ENCODE measurements at places on chromosomes 12 and 14.

- DNase-seq: no peak
These were observed 276.1 kb downstream of the ALG10 start for GRCh38 chr12:34298176-34298970.

GRCh38 chr12:34395056-34396005 lies 373.0 kb downstream of the ALG10 start:
- DNase-seq: no peak

DNA sequence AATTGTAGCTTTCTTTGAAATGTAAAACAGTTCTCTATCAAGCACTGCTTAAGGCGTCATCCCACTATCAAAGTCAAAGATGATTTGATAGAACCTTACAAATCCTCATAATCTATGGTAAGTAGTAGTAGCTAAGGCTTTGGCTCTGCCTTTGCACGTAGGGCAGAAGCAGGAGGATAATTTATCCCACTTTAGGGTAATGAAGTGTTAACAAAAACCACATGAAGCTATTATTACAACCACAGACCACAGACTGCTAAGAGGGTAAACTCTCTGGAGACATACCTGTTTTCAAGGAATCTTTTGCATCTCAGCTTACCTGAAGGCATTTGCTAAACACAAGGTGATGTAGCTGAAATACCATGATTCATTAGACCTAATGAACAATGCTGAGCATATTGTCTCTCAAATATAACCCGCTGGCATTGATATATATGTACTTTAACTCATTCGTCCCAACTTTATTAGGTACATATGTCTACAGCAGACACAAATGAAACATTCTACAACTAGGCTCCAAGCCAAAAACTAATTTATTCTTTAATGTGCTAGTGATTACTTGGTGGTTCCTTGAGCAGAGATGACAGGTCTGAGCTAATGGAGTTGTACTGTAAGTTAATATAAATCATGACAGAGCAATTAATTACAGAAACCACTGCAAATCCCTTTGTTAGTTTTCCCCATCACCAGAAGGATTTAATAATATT lies 368.8 kb downstream of the ETNK1 start:
- DNase-seq: no peak

GRCh38 chr14:24397639-24398292 lies 1.0 kb upstream of the NYNRIN start:
- no peak for DNase-seq

DNA sequence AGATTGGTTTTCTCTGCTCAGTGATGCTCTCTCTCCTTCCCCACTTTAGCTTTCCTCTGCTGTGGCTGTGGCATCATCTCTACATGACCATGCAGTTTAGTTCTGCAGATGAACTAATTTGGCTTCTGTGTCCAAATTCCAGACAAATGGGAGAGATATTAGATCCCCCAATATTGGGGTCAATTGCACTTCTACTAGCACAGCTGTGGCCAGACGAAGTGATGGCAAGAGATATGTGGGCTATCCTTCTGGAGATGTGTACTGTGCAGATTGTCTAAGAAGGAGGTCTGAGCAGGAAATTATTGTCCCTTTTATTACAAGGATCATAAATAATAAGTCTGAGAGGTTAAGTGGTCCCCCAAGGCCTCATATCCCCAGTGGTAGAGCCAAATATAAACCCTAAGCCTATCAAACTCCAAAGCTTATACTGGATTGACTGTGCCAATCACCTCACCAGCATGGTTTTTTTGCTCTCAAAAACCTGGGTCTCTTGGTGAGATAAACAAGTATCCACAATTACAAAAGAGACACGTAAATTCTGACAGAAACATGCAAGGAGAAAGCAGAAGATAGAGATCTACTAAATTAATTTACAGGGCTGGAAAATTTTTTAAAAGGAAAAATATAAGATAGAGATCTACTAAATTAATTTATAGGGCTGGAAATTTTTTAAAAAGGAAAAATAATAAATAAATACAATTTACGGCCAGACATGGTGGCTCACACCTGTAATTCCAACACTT lies 29.1 kb upstream of the GCH1 start:
- DNase-seq: no peak

DNA sequence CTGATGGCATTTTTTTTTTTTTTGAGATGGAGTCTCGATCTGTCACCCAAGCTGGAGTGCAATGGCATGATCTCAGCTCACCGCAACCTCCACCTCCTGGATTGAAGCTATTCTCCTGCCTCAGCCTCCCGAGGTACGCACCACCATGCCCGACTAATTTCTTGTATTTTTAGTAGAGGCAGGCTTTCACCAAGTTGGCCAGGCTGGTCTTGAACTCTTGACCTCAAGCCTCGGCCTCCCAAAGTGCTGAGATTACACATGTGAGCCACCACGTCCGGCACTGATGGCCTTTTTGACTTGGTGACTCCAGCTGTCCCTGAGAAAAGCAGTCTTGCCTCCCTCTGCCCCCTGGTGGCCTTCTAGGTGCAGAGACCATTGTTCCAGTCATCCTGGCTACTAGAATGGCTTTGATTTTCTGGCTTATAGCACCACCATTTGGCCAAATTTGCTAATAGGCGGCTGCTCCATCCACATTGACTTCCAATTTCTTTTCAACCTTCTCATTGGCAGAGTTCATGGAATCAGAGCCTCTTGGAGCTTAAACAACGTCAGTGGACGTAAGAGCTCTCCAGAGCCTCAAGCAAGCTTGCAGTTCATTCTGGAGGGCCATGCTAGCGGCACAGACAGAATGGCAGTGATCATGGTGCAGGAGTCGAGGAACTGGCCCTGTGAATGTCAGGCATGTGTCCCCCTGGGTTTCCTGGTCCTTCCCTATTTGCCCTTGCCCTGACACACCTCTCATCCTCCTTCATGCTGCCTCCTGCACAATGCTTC lies 25.4 kb upstream of the EIF4B start:
- peak; percentile 89 for DNase-seq

GRCh38 chr14:77082356-77082755 lies 15.7 kb upstream of the CIPC start:
- no peak for DNase-seq
